ENCODE measurements at places on chromosomes 7 and 10. TPM values are rescaled to one million over a fixed set of nuclear protein-coding genes. Genes with fewer than 3 reads are reported as not detected.
A peak's percentile ranks its signal among the peaks of the same experiment; 100 is the strongest.

The SMO gene
- total RNA-seq = 38.6 TPM

The STEAP2 gene
- total RNA-seq = 3.3 TPM

The PVRIG gene
- total RNA-seq = not detected

The DRGX gene
- total RNA-seq = 0.22 TPM

The IGFBP1 gene
- total RNA-seq = 3.1 TPM

The GOT1 gene
- total RNA-seq = 50.9 TPM

The EFCAB10 gene
- not detected for total RNA-seq

The CDC14C gene
- not detected for total RNA-seq

The SLC16A12 gene
- 3.7 TPM for total RNA-seq

The OR9A2 gene
- not detected for total RNA-seq

The KIFBP gene
- 24.2 TPM for total RNA-seq

The MPP7 gene
- 11.8 TPM for total RNA-seq

The CPN1 gene
- 0.52 TPM for total RNA-seq

The EEF1AKMT2 gene
- total RNA-seq = 18.7 TPM

The FANK1 gene
- total RNA-seq = 11.8 TPM

The PIP gene
- total RNA-seq = not detected

The SPDYE2B gene
- not detected for total RNA-seq

DNA sequence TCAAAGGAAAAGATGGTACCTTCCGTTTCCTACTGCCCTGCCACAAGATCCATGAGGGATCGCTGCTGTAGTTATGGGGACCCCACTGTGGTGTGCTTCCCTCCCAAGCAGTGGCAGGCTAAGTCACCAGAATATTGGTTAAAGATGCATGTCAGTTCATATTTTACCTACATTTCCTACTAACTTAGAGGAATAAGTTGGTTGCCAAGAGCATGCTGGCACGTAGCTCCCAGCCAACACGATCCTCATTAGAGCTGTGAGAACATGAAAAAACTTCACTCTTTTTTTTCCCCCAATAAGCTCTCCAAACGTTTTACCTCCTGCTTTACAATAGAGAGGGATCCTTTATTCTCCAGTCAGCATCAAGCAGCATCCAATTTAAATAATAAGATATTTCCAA lies 203.7 kb downstream of the TRIL start:
- peaks cover 7% of the 10 kb centered on the region for H3K4me1 ChIP-seq
- peaks cover 4% of the 10 kb centered on the region for H3K36me3 ChIP-seq
- no peak overlapping the region for H3K4me3 ChIP-seq
- H3K27me3 ChIP-seq = no peaks in the 10 kb centered on the region

DNA sequence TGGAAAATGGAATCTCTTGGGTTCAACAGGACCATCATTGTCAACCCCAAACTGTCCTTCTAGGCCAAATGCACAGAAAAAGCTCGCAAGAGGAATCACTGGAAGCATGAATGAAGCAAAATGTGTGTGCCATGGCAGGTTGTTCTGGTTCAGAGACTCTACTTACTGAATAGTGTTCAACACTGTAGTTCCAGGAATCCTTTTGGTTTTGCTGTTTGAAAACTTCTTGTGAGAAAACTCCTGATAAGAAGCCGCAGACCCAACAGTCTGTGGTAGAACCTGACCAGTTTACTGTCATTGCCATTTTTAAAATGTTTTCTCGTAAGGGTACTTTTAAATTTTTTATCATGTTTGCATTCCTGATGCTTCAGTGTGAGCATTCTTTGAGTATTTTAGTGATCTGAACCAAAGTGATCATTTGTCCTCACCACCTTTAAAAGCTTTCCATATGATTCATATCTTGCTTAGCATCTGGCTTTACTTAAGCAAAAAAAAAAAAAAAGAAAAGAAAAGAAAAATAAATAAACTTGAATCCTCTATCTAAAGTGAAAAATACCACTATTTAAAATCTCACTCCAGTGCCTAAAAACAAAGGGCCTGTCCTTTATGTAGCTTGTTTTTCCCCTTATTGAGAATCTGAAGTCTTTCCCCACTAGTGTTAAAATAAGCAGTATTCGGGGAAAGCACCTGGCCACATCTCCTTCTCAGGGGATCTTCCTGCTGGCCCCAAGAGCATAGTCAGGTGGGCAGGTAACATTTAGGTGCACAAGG lies 92.4 kb downstream of the WNT2 start:
- H3K4me3 ChIP-seq = no peak overlapping the region
- H3K27me3 ChIP-seq = no peaks in the 10 kb centered on the region
- H3K27ac ChIP-seq = no peak overlapping the region
- DNase-seq = no peak
- peaks cover 7% of the 10 kb centered on the region for H3K36me3 ChIP-seq

- no peak overlapping the region for H3K27ac ChIP-seq
- H3K4me1 ChIP-seq = no peaks in the 10 kb centered on the region
- DNase-seq = no peak
- H3K36me3 ChIP-seq = no peaks in the 10 kb centered on the region
- H3K27me3 ChIP-seq = no peaks in the 10 kb centered on the region
Observed at GRCh38 chr7:115410434-115410820, 488.5 kb downstream of the MDFIC start.

- H3K27me3 ChIP-seq = peaks cover 62% of the 10 kb centered on the region
- H3K36me3 ChIP-seq = no peaks in the 10 kb centered on the region
- peak overlapping the region; percentile 1 for H3K4me3 ChIP-seq
- DNase-seq = no peak
Observed at GRCh38 chr7:21771906-21772610, 173.6 kb downstream of the CDCA7L start.

- H3K4me3 ChIP-seq = peak within 1 kb of the TSS; percentile 98
- H3K27me3 ChIP-seq = peaks cover 3% of the 10 kb centered on the region
- H3K4me1 ChIP-seq = peaks cover 49% of the 10 kb centered on the region
- H3K27ac ChIP-seq = peak within 1 kb of the TSS; percentile 93
- peak; percentile 94 for DNase-seq
Observed at GRCh38 chr10:121598263-121599249, at the start of gene FGFR2. Gene FGFR2, minus strand, starts transcription at chr10:121598444. Its CDS starts 4,627 bp downstream, at chr10:121593817.

- peaks cover 5% of the 10 kb centered on the region for H3K4me1 ChIP-seq
- no peak overlapping the region for H3K4me3 ChIP-seq
- no peak for DNase-seq
Observed at GRCh38 chr7:80373429-80374032, 138.3 kb downstream of the GNAT3 start.

DNA sequence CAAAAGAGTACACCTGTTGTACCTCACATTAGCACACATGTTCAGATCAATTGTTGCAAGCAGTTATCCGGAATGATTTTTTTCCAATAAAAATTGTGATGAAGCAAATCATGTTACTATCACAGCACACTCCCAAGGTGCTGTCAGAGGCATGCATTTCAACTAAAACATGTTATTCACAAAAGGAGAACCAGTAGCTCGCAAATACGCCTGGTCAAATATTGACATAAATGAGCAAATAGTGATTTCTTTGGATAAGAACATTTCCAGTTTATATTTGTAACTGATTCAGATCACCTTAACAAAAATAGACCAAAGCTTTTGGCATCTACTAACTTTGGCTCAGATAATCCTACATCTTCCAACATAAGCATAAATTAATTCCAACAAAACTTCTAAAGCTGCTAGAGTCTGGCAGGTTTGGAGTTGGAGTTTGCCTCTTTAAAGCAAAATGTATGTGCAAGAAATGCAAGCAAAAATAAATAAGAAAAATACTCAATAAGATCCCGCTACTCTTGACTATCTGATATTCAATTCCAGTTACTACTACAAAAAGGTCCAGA lies 208.0 kb downstream of the SFMBT2 start:
- no peak overlapping the region for H3K4me3 ChIP-seq
- peaks cover 5% of the 10 kb centered on the region for H3K27me3 ChIP-seq
- DNase-seq = no peak
- H3K36me3 ChIP-seq = no peaks in the 10 kb centered on the region
- no peaks in the 10 kb centered on the region for H3K4me1 ChIP-seq

DNA sequence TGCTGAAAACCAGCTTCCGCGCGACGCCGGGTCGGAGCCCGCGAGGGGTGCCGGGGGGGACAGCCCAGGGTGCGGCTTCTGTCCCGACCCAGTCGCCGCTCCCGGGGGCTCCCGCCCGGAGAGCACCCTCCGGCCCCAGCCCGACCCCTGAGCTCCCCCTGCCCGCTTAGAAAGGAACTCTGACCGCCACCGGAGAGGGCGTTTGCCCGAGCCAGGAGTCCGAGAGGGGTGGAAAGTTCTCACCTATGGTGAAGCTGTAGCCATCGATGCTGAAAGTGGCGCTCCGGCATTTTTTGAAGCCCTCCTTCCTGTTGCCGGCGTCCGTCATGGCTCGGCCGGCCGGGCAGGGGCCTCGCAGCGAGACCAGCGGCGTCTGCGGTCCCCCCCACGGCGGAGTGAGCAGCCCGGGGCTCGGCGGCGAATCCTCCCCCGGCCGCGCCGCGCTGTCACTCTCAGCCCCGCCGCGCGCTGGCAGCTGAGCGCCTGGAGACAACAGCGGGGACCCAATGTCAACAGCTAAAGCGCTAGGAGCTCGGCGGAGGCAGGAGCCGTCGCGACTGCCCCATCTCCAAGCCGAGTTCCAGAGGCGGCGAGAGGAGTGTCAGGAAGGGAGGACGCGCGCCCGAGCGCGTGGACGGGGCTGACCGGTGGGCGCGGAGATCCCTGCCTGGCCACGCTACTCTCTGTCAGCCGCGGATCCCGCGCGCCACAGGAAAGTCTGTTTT lies 191.6 kb downstream of the LSM5 start:
- no peak overlapping the region for H3K27ac ChIP-seq
- peaks cover 94% of the 10 kb centered on the region for H3K27me3 ChIP-seq
- peak overlapping the region; percentile 93 for H3K4me3 ChIP-seq
- H3K4me1 ChIP-seq = peaks cover 9% of the 10 kb centered on the region

GRCh38 chr10:73781548-73781878 lies 335 bp upstream of the CHCHD1 start:
- H3K27me3 ChIP-seq = no peaks in the 10 kb centered on the region
- peaks cover 32% of the 10 kb centered on the region for H3K4me1 ChIP-seq
- no peak for DNase-seq

GRCh38 chr10:4941540-4942330 lies 21.5 kb upstream of the AKR1C1 start:
- H3K4me1 ChIP-seq = no peaks in the 10 kb centered on the region
- peaks cover 3% of the 10 kb centered on the region for H3K27me3 ChIP-seq
- H3K36me3 ChIP-seq = no peaks in the 10 kb centered on the region
- no peak for DNase-seq
- peak overlapping the region; percentile 87 for H3K27ac ChIP-seq

- H3K4me3 ChIP-seq = no peak overlapping the region
- no peak for DNase-seq
- H3K27me3 ChIP-seq = no peaks in the 10 kb centered on the region
- H3K27ac ChIP-seq = no peak overlapping the region
Observed at GRCh38 chr10:31296754-31297153, 22.3 kb upstream of the ZEB1 start.

DNA sequence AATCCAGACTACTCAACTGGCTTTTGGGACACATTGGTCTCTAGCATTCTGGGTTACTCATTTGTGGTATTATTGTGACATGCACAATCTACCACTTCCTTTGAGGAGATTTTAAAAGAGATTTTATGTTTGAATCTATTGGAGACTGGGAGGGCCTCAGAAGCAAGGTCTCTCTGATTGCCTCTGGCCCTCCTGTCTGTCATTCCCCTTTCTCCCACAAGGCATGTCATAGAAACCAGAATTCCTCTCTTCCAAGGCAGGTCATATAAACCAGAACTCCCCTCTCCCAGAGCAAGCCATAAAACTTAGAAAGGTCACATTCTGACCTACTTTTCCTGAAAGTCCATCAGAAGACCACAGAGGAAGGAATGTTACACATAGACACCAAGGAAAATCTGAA lies 777.7 kb downstream of the PHTF2 start:
- H3K27ac ChIP-seq = no peak overlapping the region
- no peaks in the 10 kb centered on the region for H3K4me1 ChIP-seq
- DNase-seq = no peak
- no peak overlapping the region for H3K4me3 ChIP-seq
- H3K27me3 ChIP-seq = no peaks in the 10 kb centered on the region
- H3K36me3 ChIP-seq = no peaks in the 10 kb centered on the region

DNA sequence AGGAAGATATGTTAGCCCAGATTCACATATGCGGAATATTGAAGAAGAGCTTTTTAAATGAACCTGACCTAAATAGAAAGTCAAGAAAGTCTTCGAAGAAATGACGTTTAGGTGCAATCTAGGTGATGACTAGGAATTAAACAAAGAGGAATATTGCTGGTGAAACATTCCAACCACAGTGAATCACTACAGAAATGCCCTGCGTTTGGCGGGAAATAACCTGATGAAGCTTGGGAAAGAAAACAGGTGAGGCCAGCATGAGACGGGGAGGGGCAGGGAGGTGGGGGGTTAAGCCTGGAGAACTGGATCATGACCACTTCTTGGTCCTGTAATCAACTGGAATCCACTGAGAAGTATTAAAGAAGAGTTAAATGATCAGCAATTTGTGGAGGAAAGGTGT lies 299.4 kb upstream of the VSTM2A start:
- no peak overlapping the region for H3K4me3 ChIP-seq
- no peaks in the 10 kb centered on the region for H3K36me3 ChIP-seq

DNA sequence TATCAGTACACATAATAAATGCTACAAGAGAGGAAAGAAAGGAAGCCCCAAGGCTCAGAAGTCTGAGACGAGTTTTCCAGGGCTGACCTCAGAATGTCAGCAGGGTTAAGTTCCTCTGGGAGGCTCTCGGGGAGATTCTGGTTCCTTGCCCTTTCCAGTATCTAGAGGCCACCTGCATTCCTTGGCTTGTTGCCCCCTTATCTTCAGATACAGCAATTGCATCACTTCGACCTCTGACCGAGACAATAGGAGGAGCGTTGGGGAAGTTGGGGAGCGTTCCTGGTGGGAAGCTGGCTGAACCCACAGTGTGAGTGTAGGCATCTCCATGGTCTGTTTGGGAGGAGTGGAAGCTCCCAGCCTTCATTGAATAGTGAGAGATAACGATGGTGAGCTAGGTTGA lies 72.0 kb upstream of the MTPN start:
- H3K27me3 ChIP-seq = no peaks in the 10 kb centered on the region
- peaks cover 12% of the 10 kb centered on the region for H3K4me1 ChIP-seq
- H3K36me3 ChIP-seq = no peaks in the 10 kb centered on the region
- H3K4me3 ChIP-seq = no peak overlapping the region
- no peak for DNase-seq
- H3K27ac ChIP-seq = no peak overlapping the region

GRCh38 chr7:27150568-27151340 lies 1.6 kb downstream of the HOXA3 start:
- peak; percentile 88 for DNase-seq
- H3K4me1 ChIP-seq = peaks cover 31% of the 10 kb centered on the region
- H3K4me3 ChIP-seq = peak overlapping the region; percentile 91
- H3K27ac ChIP-seq = peak overlapping the region; percentile 65
- peaks cover 18% of the 10 kb centered on the region for H3K36me3 ChIP-seq

GRCh38 chr7:55087521-55087961 lies 68.7 kb downstream of the EGFR start:
- peaks cover 70% of the 10 kb centered on the region for H3K4me1 ChIP-seq
- no peaks in the 10 kb centered on the region for H3K27me3 ChIP-seq
- H3K4me3 ChIP-seq = peak overlapping the region; percentile 28
- peak; percentile 56 for DNase-seq
- peaks cover 8% of the 10 kb centered on the region for H3K36me3 ChIP-seq

GRCh38 chr10:101228966-101229265 lies 347 bp downstream of the LBX1 start:
- no peak overlapping the region for H3K27ac ChIP-seq
- peak overlapping the region; percentile 80 for H3K4me3 ChIP-seq
- H3K27me3 ChIP-seq = peaks cover 86% of the 10 kb centered on the region

DNA sequence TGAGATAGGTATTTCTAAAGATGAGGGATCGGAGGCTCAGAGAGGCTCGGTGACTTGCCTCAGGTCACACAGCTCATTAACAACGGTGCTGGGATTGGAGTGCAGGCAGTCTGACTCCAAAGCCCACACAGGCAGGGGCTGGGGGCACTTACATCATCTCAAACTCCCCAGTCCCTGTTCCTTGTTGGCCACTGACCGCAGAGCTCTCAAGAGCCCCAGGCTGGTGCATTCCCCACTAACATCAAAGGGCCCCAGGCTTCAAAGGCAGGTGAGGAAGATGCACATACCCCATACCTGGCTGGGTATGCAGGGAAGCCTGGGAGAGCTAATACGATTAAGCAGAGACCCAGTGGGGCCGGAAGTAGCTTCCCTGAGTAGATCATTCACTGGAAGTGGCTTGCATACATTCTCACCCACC lies 13.7 kb upstream of the NODAL start:
- no peaks in the 10 kb centered on the region for H3K36me3 ChIP-seq
- peaks cover 5% of the 10 kb centered on the region for H3K4me1 ChIP-seq
- no peak overlapping the region for H3K27ac ChIP-seq

Measured in type B pancreatic cell (in vitro differentiated cells).